ENCODE measurements at places on chromosomes 11 and 22. TPM values are rescaled to one million over a fixed set of nuclear protein-coding genes. Genes with fewer than 3 reads are reported as not detected.

DNA sequence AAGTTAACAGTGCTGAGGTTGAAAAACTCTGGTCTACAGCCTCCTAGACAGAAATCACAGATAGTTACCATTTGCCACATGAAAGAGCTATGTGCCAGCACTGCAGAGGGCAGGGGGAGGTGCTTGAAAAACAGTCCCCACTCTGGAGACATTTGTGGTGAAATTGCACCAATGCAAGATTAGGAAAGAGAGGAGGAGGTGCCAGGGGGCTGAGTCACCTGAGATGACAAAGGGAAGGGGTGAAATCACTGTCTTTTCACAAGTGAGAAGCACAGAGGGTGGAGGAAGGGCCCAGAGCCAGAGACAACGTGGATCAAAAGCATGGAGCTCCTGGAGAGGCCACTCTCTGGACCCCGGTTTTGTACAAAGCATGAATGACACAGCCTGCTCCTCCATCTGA, 196.3 kb downstream of the BUD13 start:
- DNase-seq, result no peak
- no peak overlapping the region for H3K27ac ChIP-seq
- no peak overlapping the region for H3K4me3 ChIP-seq

DNA sequence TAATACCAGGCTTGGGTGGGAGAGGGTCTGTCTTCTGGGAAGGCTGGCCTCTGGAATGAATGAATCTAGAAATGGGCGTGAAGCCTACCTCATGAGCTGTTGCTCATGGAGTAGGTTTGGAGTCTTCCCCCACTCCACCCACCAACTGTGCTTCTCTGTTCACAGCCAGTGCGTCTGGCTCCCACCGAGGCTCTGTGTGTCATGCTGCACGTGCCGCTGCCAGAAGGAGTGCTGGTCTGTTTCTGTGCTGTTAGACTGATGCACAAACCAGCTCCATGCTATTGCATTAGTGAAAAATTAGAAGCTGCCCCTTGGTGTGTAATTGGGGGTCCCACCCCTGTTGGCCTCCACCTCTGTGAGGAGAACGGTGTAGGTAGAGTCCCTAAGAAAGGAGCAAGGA, 132.3 kb upstream of the PARVA start:
- no peak overlapping the region for H3K4me3 ChIP-seq
- DNase-seq, result no peak
- H3K4me1 ChIP-seq, result peaks cover 10% of the 10 kb centered on the region
- peaks cover 7% of the 10 kb centered on the region for H3K36me3 ChIP-seq

- H3K4me1 ChIP-seq, result peaks cover 5% of the 10 kb centered on the region
- H3K36me3 ChIP-seq, result no peaks in the 10 kb centered on the region
- DNase-seq, result no peak
- H3K27ac ChIP-seq, result peak overlapping the region; percentile 70
- no peak overlapping the region for H3K4me3 ChIP-seq
Measured at GRCh38 chr11:1059759-1060158, 14.9 kb upstream of the MUC2 start.

DNA sequence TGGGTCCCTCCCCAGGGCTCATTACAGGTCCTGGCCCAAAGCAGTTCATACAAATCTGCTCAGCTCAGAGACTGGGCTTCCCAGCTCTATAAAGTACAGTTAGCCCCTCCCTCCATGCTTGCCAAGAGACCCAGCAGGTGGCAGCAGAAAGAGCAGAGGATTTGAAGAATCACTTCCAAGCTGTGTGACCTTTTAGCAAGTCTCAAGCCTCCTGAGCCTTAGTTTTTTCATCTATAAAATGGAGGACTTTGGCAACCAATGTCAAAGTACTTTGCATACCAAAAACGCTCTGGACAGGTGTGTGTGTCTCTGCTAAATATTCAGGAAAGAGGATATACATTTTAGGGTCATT, 26.6 kb downstream of the RELT start:
- no peak overlapping the region for H3K27ac ChIP-seq
- no peak for DNase-seq
- no peak overlapping the region for H3K4me3 ChIP-seq
- no peaks in the 10 kb centered on the region for H3K36me3 ChIP-seq

DNA sequence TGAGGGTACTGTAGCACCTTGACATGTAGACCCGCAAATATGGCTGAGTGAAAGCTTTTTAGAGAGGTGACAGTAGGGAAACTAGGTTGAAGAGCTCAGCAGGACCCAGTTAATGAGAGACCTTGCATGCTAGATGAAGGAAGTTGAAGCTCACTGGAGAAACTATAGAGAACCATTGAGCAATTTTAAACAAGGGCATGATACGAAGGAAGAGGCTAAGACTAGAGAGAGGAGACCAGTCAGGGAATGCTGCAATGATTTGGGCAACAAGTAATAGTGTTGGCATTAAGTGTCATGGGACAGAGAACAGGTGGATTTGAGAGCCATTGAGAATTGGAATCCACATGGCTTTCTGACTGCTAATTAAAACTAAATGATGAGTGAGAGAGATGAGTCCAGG, 4.1 kb downstream of the OLFML1 start:
- no peaks in the 10 kb centered on the region for H3K36me3 ChIP-seq
- H3K27me3 ChIP-seq, result no peaks in the 10 kb centered on the region
- no peak for DNase-seq
- H3K4me1 ChIP-seq, result no peaks in the 10 kb centered on the region
- no peak overlapping the region for H3K27ac ChIP-seq
- no peak overlapping the region for H3K4me3 ChIP-seq

Gene GPR83
- total RNA-seq, result not detected

DNA sequence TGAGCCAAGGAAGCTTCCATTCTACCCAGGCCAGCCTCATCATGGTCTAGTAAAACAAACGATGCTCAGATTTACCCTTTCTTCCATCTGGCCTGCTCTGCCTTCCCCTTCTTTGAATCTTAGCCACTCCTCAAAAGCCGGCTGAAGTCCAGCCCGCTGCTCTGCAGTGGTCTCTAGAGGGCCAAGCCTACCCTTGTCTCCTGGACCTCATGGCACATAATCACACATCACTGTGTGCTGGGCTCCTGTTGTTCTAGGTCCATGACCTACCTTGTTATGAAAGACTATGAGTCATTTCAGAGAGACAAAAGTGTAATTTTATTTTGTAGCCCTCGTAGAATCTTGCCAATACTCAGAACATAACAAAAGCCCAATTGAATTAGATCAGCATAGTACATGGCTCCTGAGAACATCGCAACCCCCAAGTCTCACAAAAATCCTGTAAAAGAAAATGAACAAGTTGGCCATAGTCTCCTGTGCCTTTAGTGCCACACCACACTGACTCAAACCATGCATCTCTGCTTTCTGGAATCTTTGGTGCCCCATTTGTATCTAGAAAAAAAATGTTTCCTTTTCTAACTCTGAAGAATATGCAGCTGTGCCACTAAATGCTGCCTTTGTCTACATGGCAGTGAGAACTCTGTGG, 192.7 kb downstream of the OPCML start:
- H3K27ac ChIP-seq, result no peak overlapping the region
- H3K4me1 ChIP-seq, result no peaks in the 10 kb centered on the region
- H3K27me3 ChIP-seq, result no peaks in the 10 kb centered on the region
- H3K36me3 ChIP-seq, result no peaks in the 10 kb centered on the region
- H3K4me3 ChIP-seq, result no peak overlapping the region

- H3K27me3 ChIP-seq, result no peaks in the 10 kb centered on the region
- no peak for DNase-seq
- H3K4me1 ChIP-seq, result peaks cover 9% of the 10 kb centered on the region
- H3K4me3 ChIP-seq, result no peak overlapping the region
- H3K27ac ChIP-seq, result no peak overlapping the region
- peaks cover 11% of the 10 kb centered on the region for H3K36me3 ChIP-seq
Measured at GRCh38 chr11:57662893-57663292, 5.0 kb upstream of the ZDHHC5 start.

DNA sequence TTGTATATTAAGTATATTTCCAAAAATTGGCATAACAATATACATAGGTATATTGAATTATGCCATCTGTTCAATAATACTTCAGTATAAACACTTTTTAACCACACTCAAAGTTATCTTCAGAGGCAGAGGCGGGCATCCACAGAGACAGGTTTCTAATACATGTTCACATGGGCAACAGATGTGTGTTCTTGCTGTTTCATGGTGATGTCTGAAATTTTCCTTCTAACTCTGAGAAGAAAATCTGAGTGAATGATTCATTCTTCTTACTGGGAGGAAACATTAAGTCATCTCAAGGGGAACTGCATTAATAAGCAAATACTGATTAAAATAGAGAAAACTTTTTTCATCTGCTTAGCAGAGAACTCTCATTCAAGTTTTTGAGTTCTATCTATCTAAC, 1074.5 kb downstream of the LRRC4C start:
- no peaks in the 10 kb centered on the region for H3K4me1 ChIP-seq
- H3K27me3 ChIP-seq, result no peaks in the 10 kb centered on the region
- H3K36me3 ChIP-seq, result no peaks in the 10 kb centered on the region

Gene PHLDB1
- 60.1 TPM for total RNA-seq

DNA sequence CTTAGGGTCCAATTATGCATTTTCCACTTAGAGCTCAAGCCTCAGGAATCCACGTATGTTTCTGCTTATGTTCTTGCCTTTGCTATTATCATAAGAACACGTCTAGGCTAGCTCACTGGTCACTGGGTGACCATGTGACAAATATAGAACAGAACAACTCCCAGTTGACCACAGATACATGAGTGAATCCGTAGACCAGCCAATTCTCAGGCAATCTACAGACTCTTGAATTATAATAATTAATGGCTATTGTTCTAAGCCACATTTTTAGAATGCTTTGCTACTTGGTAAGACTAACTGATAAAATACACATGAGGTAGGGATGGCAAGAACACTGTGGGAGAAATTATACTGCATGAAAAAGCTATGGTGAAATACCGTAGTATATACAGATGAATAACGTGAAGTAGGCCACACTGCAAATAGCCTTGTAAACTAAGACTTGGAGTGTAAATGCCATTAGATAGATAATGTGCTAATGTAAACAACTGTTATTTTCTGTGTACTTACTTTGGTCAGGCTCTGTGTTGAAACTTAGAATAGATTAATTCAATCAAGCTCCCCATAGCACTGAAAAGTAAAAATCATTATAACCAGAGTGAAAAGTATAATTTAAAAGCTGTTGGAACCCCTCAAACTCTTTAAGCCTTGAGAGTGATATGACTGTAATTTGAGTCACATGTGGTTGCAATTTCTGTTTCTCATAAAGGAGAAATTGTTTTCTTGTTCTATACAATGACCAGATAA, 366.2 kb upstream of the CCDC179 start:
- H3K4me3 ChIP-seq, result no peak overlapping the region
- H3K27ac ChIP-seq, result no peak overlapping the region
- no peaks in the 10 kb centered on the region for H3K27me3 ChIP-seq
- H3K4me1 ChIP-seq, result no peaks in the 10 kb centered on the region

GRCh38 chr22:26751217-26751616, 93.8 kb downstream of the MIAT start:
- no peaks in the 10 kb centered on the region for H3K36me3 ChIP-seq
- DNase-seq, result no peak
- no peak overlapping the region for H3K27ac ChIP-seq
- no peak overlapping the region for H3K4me3 ChIP-seq
- H3K27me3 ChIP-seq, result no peaks in the 10 kb centered on the region

DNA sequence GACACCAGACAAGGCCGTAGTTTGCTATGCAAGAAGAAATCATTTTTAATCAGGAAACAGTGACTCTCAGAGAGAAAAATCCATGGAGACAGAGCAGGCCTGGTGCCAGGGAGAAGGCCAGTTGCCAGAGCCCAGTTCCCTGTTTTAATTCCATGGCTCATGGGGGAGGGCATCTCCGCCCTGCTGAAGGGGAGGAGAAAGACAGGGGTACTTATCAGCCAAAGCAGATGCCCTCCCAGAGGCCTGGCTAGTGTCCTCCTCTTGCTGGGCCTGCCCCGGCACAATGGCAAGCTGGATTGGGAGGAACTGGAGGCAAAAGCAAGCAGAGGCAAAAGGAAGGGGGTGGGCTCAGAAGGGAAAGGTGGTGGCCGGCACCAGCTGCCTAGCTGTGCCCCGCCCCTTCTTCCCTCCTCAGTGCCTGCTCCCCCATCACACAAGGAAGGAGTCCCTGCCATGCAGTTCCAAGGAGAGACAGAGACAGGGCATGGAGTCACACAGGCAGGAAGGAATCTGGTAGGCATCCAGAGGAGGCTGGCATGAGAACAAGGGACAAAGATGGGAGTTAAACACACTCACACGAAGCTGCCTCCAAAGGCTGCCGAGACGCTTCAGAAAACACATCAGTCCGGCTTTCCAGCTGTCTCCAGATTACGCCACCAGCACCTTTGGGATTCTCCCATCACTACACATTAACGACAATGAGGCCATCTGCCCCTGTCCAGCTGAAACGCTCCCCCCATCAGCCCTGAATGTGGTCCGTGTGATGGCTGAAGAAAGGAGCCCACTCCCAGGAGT, 591.8 kb downstream of the BUD13 start:
- no peaks in the 10 kb centered on the region for H3K4me1 ChIP-seq
- H3K36me3 ChIP-seq, result no peaks in the 10 kb centered on the region
- no peak overlapping the region for H3K27ac ChIP-seq
- no peak overlapping the region for H3K4me3 ChIP-seq

GRCh38 chr22:24510637-24511625, 15.8 kb downstream of the UPB1 start:
- H3K27ac ChIP-seq, result no peak overlapping the region
- no peaks in the 10 kb centered on the region for H3K36me3 ChIP-seq
- H3K4me1 ChIP-seq, result peaks cover 14% of the 10 kb centered on the region
- peak; percentile 55 for DNase-seq
- no peaks in the 10 kb centered on the region for H3K27me3 ChIP-seq

DNA sequence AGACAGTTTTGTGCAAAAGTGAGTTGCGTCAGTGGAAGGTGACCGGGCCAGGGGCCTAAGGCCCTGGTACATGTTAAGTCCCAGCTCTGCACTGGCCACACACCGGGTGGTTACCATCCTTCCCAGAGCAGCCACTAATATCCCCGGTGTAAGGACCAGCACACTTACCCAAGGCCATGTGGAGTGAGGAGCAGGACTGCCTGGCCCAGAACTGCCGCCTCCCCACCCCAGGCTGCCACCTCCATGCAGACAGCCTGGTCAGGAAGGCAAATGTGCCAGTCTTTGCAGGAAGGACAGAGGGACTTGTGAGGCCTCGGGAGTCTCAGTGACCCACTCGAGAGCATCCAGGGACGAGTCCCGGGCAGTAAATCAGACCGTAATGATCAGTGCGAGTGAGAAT, 102.9 kb downstream of the MORC2 start:
- no peaks in the 10 kb centered on the region for H3K4me1 ChIP-seq
- H3K36me3 ChIP-seq, result no peaks in the 10 kb centered on the region
- no peaks in the 10 kb centered on the region for H3K27me3 ChIP-seq
- no peak overlapping the region for H3K27ac ChIP-seq
- no peak for DNase-seq

GRCh38 chr22:27809226-27809603, 7.7 kb upstream of the MN1 start:
- no peak for DNase-seq
- no peak overlapping the region for H3K4me3 ChIP-seq
- H3K27me3 ChIP-seq, result no peaks in the 10 kb centered on the region
- no peaks in the 10 kb centered on the region for H3K4me1 ChIP-seq
- no peak overlapping the region for H3K27ac ChIP-seq

GRCh38 chr11:2103668-2104523, 35.3 kb downstream of the IGF2 start:
- H3K4me3 ChIP-seq, result no peak overlapping the region
- H3K36me3 ChIP-seq, result no peaks in the 10 kb centered on the region
- no peak for DNase-seq
